ENCODE measurements at places on chromosomes 5 and 9. TPM values are rescaled to one million over a fixed set of nuclear protein-coding genes. Genes with fewer than 3 reads are reported as not detected.
A peak's percentile ranks its signal among the peaks of the same experiment; 100 is the strongest.

PCDHGB7 gene
- total RNA-seq = 5.4 TPM

MARVELD2 gene
- total RNA-seq = 2.0 TPM

DAB2IP gene
- 36.6 TPM for total RNA-seq

ADRA1B gene
- 1.1 TPM for total RNA-seq

FBP2 gene
- total RNA-seq = not detected

GRCh38 chr5:77292026-77292757 is 81.7 kb downstream of the PDE8B start:
- no peak overlapping the region for H3K4me3 ChIP-seq
- no peak for DNase-seq
- H3K4me1 ChIP-seq = peaks cover 23% of the 10 kb centered on the region
- no peaks in the 10 kb centered on the region for H3K36me3 ChIP-seq
- peak overlapping the region; percentile 69 for H3K27ac ChIP-seq

DNA sequence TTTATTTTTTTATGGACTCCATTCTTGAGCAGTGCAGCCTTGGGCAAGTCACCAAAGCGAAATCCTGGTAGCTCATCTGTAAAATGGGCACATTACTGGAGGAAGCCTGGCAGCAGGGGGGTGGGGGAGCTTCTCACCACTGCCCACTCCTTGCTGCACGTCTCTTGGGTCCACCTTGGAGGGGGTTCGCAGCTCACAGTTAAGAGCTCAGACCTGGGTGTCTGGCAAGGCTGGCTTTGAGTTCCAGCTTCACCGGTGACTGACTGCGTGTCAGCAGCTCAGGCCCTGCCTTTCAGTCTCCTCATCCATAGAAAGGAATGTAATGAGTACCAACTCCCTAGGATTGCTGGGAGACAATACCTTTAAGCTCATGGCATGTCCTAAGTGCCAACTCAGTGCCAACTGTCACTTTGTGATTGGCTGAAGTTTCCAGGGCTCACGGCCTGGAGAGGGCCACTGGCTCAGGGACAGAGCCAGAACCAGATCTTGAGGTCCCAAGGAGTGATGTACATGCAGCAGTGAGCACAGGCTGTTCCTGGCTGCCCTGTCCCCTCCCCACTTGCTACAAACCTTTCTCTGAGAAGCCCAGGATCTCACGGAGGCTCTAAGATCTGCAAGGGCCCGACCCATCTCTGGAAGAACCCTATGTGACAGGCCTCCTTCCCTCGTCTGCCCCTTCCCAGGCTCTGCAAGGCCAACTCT is 72.9 kb downstream of the C9orf50 start:
- H3K27me3 ChIP-seq = no peaks in the 10 kb centered on the region
- no peak overlapping the region for H3K4me3 ChIP-seq
- peaks cover 23% of the 10 kb centered on the region for H3K4me1 ChIP-seq
- no peak overlapping the region for H3K27ac ChIP-seq
- peak; percentile 38 for DNase-seq

- H3K27me3 ChIP-seq = no peaks in the 10 kb centered on the region
- no peaks in the 10 kb centered on the region for H3K36me3 ChIP-seq
- no peak overlapping the region for H3K27ac ChIP-seq
- no peaks in the 10 kb centered on the region for H3K4me1 ChIP-seq
- no peak overlapping the region for H3K4me3 ChIP-seq
These were observed 141.4 kb downstream of the CCDC192 start for GRCh38 chr5:127844581-127845021.

DNA sequence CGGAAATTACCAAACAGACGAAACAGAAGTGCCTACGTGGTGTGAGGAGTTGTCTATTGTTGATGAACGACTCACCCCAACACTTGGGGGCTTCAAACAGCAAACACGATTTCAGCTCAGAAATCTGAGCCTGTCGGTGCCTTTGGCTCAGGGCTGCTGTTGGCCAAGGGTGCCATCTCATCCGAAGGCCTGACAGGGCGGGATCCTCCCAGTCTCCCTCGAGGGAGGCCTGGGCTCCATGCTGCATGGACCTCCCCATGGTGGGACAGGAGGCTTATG is 1.3 kb downstream of the LRRC14B start:
- no peak overlapping the region for H3K27ac ChIP-seq
- no peaks in the 10 kb centered on the region for H3K36me3 ChIP-seq
- peak; percentile 53 for DNase-seq
- no peaks in the 10 kb centered on the region for H3K27me3 ChIP-seq
- no peak overlapping the region for H3K4me3 ChIP-seq

DNA sequence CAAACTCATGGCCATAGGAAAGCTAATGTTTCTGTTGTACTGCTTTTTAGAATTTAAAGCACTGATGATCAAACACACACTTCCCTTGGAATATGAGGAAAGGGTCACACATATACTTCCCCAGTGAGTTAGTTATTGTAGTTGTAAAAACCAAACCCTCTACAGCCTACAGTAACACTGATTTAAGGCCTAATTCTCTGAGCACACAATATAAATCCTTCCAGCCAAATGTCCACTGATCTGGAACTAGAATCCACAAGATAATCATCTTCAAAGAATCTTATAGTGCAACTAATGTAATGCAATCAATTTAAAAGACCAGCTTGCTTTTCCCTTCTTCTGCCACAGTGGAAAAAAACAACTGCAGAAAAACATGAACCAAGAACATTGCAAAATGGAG is 219.3 kb downstream of the CAAP1 start:
- H3K27ac ChIP-seq = no peak overlapping the region
- no peak for DNase-seq

DNA sequence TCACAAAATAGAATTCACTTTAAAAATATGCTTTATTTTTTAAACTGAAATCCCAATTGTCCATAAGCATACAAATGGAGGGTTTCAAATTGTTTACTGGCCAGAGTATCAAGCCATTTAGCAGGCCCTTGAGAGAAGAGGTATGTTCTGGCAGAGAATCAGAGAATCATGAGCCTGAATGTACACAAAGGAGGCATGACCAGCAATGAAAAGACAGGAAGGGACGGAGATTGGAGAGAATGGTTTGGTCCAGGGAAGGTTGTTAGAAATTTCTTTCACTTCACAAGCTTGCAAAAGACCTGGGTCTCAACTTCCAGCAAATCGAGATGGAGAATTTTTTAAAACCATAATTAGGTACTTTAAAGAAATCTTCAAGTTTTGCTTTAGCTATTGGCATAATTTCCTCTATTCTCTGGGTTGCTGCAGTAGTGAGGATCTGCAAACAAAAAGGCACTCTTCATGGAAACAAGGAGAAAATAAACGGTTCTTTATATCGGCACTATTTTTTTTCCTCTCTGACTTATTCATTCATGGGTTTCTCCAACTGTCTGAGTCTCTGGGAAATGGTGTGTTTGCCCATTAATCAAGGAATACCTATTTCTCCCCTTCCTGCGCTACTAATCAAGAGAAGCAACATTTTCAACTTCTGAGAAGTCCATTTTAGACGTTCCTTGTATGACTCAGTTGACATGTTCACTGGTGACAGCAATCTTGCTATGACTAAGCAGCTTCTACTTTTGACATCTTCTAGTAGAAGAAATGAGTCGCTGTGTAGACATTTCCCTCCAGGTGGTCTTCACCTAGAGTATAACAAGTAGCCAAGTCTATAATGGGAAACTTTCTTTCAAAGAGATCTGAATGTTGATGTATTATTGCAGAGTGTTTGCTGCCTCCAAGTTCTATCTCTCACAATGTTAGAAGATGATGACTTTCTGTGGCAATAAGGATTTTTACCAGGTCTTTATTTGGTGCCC is 23.1 kb upstream of the ERCC6L2 start:
- H3K27me3 ChIP-seq = no peaks in the 10 kb centered on the region
- DNase-seq = no peak
- no peak overlapping the region for H3K4me3 ChIP-seq
- H3K27ac ChIP-seq = no peak overlapping the region
- H3K4me1 ChIP-seq = peaks cover 38% of the 10 kb centered on the region

- H3K4me1 ChIP-seq = peaks cover 47% of the 10 kb centered on the region
- H3K36me3 ChIP-seq = no peaks in the 10 kb centered on the region
- H3K27ac ChIP-seq = no peak overlapping the region
- peak overlapping the region; percentile 22 for H3K4me3 ChIP-seq
- no peaks in the 10 kb centered on the region for H3K27me3 ChIP-seq
- no peak for DNase-seq
These were observed 3.6 kb upstream of the TRIM41 start for GRCh38 chr5:181219262-181220177.

DNA sequence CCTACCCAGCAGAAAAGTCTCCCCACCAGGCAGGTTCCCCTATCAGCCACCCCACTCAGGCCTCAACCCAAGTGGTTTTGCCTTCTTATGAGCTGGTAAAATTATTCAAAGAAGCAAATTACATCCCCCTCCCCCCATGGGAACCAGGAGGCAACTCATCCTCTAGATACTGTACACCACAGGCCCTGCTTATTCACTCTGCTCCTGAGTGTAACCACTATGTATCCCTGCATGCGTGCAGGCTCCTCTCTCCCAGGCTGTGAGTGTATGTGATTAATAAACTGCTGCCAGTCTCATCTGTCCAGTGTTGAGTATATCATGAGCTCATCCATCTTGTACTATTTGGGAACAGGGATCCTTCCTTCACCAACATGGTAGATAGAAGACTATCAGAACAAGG is 8.6 kb downstream of the KCTD16 start:
- H3K27me3 ChIP-seq = no peaks in the 10 kb centered on the region
- DNase-seq = no peak
- H3K27ac ChIP-seq = no peak overlapping the region
- H3K36me3 ChIP-seq = no peaks in the 10 kb centered on the region

DNA sequence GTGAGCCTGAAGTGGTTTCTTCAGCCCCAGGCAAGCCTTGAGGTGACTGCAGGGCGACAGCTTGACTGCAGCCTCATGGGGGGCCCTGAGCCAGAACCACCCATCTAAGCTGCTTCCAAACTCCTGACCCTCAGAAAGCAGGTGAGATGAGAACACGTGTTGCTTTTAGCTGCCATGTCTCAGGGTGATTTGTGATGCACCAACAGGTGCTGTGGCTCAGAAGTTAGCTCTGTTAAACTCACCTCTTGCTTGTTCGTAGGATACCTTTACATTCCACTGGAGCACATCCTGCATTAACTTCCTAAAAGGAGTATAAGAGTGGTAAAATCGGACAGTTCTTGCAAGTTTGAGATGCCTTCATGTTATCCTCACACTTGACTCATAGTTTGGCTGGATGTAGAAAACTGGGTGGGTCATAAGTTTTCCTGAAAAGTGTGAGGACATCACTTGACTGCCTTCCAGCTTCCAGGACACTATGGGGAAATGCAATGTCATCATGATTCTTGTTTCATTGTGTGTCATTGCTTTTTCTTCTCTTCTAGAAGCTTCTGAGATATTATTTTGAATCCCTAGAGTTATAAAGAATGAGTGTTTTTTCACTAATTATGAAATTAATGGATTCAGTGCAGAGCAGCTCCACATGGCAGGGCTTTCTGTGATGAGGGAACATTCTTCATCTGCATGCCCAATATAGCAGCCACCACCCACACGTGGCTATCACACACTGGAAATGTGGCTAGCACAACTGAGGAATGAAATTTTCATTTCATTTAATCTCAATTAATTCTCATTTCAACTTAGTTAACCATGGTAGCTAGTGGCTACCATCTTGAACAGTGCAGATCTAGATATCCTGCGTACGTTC is 92.3 kb downstream of the HSD17B3 start:
- H3K27me3 ChIP-seq = peaks cover 14% of the 10 kb centered on the region
- peaks cover 5% of the 10 kb centered on the region for H3K4me1 ChIP-seq
- no peak for DNase-seq
- no peak overlapping the region for H3K27ac ChIP-seq
- no peaks in the 10 kb centered on the region for H3K36me3 ChIP-seq

GRCh38 chr5:76736679-76737556 is 21.0 kb downstream of the F2R start:
- H3K36me3 ChIP-seq = peaks cover 20% of the 10 kb centered on the region
- H3K27ac ChIP-seq = no peak overlapping the region

GRCh38 chr5:485946-486491 is 38.2 kb downstream of the SLC9A3 start:
- no peaks in the 10 kb centered on the region for H3K4me1 ChIP-seq
- no peak for DNase-seq
- no peaks in the 10 kb centered on the region for H3K27me3 ChIP-seq
- no peak overlapping the region for H3K27ac ChIP-seq
- H3K4me3 ChIP-seq = no peak overlapping the region
- no peaks in the 10 kb centered on the region for H3K36me3 ChIP-seq

DNA sequence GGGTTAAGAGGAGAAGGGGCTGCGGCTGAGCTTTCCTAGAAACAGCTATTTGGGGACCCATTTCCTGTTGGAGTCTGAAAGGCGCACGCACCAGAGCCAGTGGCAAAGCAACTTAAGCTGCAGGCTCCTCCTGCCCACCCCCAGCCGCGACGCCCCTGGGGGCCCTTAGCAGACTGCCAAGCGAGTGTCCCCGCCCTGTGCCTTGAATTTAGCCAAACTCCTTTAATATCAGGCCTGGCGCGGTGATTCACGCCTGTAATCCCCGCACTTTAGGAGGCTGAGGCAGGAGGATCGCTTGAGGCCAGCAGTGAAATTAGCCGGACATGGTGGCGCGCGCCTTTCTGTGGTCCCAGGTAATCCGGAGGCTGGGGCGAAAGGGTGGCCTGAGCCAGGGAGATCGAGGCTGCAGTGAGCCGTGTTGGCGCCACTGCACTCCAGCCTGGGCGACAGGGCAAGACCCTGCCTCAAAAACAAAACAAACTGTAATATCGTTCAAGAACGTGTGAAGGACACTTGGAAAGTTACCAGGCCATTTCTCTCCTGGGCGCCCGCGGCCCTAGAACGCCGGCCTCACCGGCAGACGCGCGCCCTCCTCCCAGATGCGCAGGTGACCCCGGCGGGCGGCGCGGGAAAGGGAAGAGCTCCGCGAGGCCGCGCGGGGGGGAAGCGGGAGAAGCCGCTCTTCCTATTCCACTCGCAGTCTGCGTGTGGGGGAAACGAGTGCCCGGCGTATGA is 1.0 kb upstream of the F2R start:
- peaks cover 3% of the 10 kb centered on the region for H3K36me3 ChIP-seq
- no peak for DNase-seq
- H3K4me3 ChIP-seq = peak overlapping the region; percentile 88
- no peaks in the 10 kb centered on the region for H3K27me3 ChIP-seq

- H3K36me3 ChIP-seq = no peaks in the 10 kb centered on the region
- H3K4me3 ChIP-seq = no peak overlapping the region
- H3K27ac ChIP-seq = no peak overlapping the region
- no peaks in the 10 kb centered on the region for H3K4me1 ChIP-seq
These were observed 365.7 kb upstream of the PRR16 start for GRCh38 chr5:120098426-120098825.

- peaks cover 45% of the 10 kb centered on the region for H3K27me3 ChIP-seq
- H3K4me3 ChIP-seq = no peak overlapping the region
- no peak for DNase-seq
- H3K27ac ChIP-seq = no peak overlapping the region
- H3K4me1 ChIP-seq = peaks cover 7% of the 10 kb centered on the region
- no peaks in the 10 kb centered on the region for H3K36me3 ChIP-seq
These were observed 10.3 kb downstream of the CNTFR start for GRCh38 chr9:34579104-34579807.

- no peaks in the 10 kb centered on the region for H3K27me3 ChIP-seq
- no peaks in the 10 kb centered on the region for H3K36me3 ChIP-seq
- H3K4me1 ChIP-seq = peaks cover 38% of the 10 kb centered on the region
- no peak for DNase-seq
- H3K27ac ChIP-seq = peak overlapping the region; percentile 94
These were observed 732 bp downstream of the PRKAA1 start for GRCh38 chr5:40797273-40798011.

- H3K27me3 ChIP-seq = no peaks in the 10 kb centered on the region
- H3K4me1 ChIP-seq = peaks cover 14% of the 10 kb centered on the region
- H3K36me3 ChIP-seq = no peaks in the 10 kb centered on the region
- DNase-seq = no peak
- H3K4me3 ChIP-seq = no peak overlapping the region
These were observed 37.3 kb downstream of the INSYN2B start for GRCh38 chr5:169943026-169943425.

Measured in chondrocyte (in vitro differentiated cells).